ENCODE measurements at places on chromosomes 4 and X. TPM values are rescaled to one million over a fixed set of nuclear protein-coding genes. Genes with fewer than 3 reads are reported as not detected.

GRCh38 chr4:171390626-171391025 lies 422.6 kb upstream of the GALNTL6 start:
- no peak for DNase-seq

DNA sequence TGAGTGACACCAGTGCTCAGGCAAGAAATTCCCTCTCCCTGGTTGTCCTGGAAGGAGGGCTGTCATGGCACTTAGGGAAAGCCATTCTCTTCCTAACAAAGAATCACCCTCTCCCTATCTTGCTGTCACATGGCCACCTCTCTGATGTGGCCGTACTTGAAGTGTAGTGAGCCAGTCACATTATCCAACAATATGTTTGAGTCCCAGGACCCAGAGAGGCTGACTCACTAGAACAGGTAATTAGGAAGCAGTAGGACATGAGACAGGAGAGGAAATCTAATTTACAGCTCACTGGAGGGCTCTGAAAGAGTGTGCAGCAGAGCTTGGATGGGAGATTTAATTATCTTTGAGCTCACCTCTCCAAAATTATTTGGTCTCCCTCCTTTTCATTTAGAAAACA lies 299.1 kb downstream of the ARHGAP24 start:
- DNase-seq, result no peak

GRCh38 chrX:9642270-9642995 lies 123.2 kb downstream of the GPR143 start:
- no peak for DNase-seq

GRCh38 chr4:177419434-177419833 lies 22.8 kb downstream of the AGA start:
- no peak for DNase-seq

DNA sequence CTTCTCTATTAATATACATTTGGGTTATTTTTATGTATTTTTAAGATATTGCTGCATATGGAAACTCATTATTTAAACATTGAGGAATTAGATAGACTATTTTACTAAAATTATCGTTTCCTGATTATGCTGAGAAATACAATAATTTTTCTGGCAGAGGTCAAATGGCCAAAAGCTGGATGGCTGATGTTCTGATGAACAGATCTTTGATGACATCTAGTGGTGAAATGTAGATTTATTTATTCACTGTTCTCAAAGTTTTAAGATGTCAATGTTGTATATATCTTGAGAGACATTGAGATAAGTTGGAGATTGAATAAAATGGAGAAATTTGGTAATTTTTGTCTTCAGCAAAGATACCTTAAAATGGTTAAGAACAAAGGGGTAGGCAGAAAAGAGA lies 96.2 kb downstream of the UGT8 start:
- DNase-seq, result no peak

GRCh38 chr4:22323691-22324090 lies 192.2 kb downstream of the ADGRA3 start:
- DNase-seq, result no peak

DNA sequence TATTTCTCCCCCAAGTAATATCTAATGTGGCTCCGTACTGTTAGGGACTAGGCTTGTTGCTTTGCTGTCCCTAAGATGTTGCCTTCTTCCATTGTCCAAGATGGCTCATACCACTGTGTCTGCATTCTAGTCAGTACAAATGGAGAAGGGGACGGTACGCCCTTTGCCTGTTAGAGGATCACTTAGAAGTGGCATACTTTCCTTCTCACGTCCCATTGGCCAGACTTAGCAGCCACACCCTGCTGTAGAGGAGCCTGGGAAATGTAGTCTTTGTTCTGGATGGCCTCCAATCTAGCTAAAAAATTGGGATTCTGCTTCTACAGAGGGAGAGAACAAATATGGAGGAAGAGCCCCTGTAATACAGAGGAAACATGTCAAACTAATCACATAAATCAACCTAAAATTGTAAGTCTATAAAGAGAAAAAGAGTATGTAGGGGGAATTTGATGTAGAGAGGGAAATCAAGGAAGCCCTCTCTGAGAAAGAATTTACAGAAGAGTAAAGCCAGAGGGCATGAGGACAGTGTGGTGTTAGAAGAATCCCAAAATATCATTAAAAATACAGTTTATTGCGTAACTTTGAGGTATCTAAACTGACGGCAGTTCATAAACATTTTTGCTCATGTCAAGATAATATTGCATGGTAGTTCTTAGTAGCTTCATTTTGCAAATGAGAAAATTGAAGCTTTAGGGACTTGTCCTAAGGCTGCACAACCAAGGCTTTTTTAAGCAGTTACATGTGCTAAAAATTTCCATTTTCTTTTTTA lies 15.1 kb downstream of the PRIMPOL start:
- no peak for DNase-seq

GRCh38 chr4:75385106-75385505 lies 129.1 kb downstream of the RCHY1 start:
- no peak for DNase-seq

GRCh38 chrX:68832101-68832416 lies 3.2 kb downstream of the EFNB1 start:
- DNase-seq, result peak; percentile 75

DNA sequence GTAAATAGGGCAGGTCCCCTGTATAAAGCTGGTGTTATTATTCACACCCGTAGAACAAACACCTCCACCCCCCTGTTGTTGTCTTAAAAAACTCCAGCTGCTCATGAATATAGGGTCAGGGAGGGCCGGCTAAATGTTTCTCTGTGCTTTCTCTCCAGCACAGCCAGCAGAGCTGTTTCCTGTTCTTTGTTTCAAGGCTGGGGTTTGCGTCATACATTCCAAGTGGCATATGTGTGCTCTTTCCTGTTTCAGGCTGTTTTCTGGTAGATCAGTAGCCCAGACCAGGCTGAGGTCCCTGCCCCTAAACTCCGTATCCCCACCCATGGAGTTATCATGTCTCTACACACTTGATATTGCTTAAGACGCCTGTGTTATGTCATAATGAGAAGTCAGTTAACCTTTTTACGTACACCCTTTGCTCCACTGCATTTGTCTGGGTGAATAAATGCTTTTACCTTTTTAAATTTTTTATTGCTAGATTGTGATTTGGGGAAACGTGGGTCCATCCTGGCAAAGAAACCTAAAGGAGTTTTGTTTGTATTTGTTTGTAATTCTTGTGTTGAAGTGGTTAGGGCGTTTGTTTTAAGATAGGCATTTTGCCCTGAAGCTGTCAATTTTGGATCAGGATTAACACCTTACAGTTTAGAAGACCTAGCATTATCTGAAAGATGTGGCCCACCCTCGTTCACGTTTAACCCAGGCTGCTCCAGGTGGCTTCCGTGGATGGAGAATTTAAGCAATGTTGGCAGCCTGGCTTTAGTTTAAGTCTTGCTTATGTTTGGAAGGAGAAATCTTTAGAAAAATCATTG lies 3.3 kb downstream of the KLF3 start:
- no peak for DNase-seq

GRCh38 chr4:83149865-83150652 lies 35.5 kb upstream of the PLAC8 start:
- no peak for DNase-seq

- no peak for DNase-seq
These were observed 1.3 kb downstream of the MSX1 start for GRCh38 chr4:4860600-4861389.

- DNase-seq, result no peak
These were observed 82.2 kb downstream of the STIM2 start for GRCh38 chr4:26942871-26943270.

DNA sequence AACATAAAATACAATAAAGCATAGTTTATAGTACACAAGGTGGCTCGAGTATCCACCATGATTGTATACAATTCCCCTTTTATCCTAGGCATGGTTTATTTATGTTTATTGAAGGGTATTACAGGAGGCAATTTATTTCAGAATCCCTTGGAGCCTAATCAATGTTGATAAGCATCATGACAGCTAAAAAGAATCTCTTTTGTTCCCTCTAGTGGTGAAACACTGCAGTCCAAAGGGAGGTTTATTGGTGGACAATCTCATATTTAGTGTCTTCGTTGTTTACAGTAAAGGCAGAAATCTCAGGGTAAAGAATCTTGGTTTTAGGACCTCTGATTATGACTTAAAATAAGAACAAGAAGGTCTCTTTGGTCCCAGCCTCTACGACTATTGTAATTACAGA lies 1712.5 kb downstream of the C4orf33 start:
- no peak for DNase-seq

DNA sequence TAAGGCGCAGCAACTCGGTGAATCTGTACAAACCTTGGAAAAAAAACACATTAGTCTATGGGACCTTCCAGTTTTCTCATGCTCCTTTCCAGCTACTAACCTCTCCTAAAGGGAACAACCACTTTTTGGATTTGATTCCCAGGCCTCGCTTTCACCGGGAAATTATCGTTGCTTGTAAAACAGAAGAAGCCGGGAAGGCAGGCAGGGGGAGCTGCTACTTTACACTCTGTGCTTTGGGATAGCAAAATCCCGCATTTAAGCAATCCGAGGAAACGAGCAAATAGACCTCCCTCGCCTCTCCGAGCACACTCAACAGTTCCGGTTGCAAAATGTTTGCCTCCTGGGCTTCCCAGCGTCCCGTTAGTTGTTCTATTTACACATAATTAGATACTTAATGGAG lies 1.2 kb downstream of the CD38 start:
- DNase-seq, result no peak

DNA sequence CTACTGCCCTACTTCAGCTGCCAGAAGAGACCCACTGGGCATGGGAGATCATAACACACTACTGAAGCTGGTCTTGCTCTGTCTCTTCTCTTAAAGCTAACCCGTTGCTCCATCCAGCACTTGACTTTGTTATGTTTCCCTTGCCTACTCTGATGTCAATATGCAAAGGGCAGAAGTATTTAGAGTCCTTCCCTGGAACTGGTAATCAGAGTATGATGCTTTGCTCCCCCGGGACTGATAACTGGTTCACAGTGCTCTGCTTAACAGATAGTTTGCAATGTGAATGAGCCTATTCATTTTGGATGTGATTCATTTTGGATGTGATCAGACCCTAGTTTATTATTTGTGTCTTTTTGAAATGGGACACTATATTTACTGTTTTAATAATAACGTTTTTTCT lies 12.3 kb upstream of the UCP1 start:
- no peak for DNase-seq

DNA sequence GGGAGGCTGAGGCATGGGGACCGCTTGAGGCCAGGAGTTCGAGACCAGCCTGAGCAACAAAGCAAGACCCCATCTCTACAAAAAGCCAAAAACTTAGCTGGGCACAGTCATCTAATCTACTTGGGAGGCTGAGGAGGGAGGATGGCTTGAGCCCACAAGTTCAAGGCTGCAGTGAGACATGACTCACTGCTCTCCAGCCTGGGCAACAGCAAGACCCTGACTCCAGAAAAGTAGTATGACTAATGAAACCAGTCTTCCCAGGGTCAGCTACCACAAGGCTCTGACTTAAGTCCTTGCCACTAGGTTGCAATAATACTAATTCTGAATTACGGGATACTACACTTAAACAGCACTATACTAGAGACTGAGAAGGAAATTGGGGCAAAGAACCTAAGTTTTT lies 33.1 kb downstream of the ERVMER34-1 start:
- no peak for DNase-seq

DNA sequence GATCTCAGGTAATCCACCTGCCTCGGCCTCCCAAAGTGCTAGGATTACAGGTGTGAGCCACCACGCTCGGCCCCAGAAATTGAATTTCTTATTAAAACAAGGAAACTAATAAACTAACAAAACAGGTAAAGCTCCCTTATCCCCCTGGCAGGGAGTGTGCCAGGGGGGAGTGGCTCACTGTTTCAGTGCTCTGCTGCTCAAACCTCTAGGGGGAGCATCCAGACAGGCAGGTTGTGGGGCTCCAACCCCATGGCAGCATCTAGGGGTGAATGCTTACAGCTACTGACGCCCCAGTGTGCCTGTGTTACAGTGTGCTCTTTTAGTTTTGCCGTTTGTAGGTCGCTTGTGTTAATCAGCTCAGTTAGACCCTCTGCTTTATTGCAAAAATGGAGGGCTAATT lies 605.0 kb downstream of the GABRG1 start:
- no peak for DNase-seq

GRCh38 chrX:11786862-11787261 lies 28.8 kb downstream of the MSL3 start:
- DNase-seq, result no peak

DNA sequence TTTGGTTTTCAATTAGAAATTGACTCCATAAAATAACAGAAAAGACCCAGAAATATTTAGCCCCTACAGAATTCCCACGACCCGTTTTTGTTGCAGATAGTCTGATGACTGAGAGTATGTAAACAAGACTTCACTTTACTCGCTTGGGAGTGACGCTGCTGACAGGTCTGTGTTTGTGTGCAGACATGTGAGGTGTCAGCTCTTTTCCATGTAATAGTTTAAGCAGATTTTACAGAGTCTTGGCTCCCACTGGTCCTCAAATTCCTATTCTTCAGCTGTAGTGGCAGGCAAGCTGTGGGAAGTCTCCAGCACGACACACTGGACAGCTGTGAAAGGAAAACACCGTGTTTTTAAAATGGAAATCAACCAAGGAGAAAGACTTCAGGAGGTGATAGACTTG lies 455.7 kb downstream of the GABRG1 start:
- DNase-seq, result no peak

LAMTOR3 gene
- total RNA-seq, result 26.4 TPM

SRPX gene
- 57.3 TPM for total RNA-seq

NRK gene
- total RNA-seq, result 4.9 TPM

PNMA5 gene
- total RNA-seq, result not detected

ADGRG4 gene
- total RNA-seq, result 0.05 TPM

HTN1 gene
- total RNA-seq, result not detected

TCP11X1 gene
- total RNA-seq, result not detected

ZIC3 gene
- not detected for total RNA-seq

TMPRSS11B gene
- not detected for total RNA-seq

MXRA5 gene
- 17.5 TPM for total RNA-seq

HSFX4 gene
- total RNA-seq, result 0.30 TPM

Data from cardiac septum (tissue), 1 donor.